SK-N-SH treated with all-trans-retinoic acid at 6 μM for 48 hours (cell line): ENCODE measurements at places on chromosomes 16 and 17.
A peak's percentile ranks its signal among the peaks of the same experiment; 100 is the strongest.

DNA sequence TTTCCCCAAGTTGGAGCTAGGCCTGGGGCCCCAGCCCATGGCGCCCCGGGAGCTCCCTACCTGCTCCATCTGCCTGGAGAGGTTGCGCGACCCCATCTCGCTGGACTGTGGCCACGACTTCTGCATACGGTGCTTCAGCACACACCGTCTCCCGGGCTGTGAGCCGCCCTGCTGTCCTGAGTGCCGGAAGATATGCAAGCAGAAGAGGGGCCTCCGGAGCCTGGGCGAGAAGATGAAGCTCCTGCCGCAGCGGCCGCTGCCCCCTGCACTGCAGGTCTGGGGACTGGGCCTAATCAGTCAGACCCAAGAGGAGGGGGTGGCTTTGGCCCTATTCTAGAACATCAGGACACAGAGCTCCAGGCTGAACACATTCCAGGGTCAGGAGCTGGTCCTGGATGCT is 1.5 kb downstream of the RNF112 start:
- ATAC-seq, result no peak

DNA sequence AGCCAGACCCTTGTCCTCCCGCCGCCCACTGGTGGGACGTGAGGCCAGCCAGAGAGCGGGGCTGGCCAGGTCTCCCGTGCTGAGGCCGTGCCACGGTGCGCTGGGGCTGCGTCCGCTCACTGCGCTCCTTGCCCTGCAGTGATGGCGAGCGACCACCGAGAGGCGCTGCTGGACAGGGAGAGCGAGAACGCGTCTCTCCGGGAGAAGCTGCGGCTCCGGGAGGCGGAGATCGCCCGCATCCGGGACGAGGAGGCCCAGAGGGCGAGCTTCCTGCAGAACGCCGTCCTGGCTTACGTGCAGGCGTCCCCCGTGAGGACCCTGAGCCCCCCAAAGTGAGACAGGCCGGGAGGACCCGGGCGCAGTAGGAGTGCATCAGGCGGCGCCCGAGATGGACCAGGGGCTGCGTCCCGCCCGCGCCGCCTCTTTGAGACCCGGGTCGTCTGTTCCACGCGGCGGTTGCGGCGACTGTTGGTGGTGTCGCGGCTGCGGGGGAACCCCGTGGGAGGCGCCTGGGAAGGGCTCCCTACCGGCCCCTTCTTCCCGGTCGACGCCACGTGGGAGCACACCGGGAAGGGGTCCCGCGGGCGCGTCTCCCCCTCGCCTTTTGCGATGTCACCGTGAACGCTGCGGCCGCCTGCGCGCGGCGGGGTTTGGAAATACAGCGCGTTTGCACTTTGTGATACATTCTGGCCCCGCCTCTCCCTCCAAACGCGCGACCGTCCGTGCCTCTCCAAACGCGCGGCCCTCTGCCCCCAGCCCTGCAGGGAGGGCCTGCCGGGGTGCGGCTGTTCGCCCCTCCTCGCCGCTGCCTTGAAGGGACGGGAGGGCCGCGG is 792 bp upstream of the RAC3 start:
- peak; percentile 91 for ATAC-seq

GRCh38 chr16:79715061-79715460 is 114.5 kb upstream of the MAF start:
- ATAC-seq, result no peak

DNA sequence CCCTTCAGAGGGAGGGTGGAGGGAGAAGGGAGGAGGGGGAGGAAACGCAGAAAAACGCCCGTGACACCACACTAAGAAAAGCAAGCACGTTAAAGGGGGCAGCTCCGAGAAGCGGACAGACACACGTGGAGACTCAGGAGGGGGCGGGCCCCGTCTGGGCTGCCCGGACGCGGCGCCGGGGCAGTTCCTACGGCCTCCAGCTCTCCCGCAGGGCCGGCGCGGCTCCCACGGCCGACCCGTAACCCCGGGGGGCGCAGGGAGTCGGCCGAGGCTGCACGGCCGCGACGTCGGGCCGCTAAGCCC is 362 bp downstream of the KLHDC4 start:
- ATAC-seq, result peak; percentile 47

- ATAC-seq, result no peak
Observed at GRCh38 chr16:11743308-11744074, 834 bp upstream of the TXNDC11 start.

DNA sequence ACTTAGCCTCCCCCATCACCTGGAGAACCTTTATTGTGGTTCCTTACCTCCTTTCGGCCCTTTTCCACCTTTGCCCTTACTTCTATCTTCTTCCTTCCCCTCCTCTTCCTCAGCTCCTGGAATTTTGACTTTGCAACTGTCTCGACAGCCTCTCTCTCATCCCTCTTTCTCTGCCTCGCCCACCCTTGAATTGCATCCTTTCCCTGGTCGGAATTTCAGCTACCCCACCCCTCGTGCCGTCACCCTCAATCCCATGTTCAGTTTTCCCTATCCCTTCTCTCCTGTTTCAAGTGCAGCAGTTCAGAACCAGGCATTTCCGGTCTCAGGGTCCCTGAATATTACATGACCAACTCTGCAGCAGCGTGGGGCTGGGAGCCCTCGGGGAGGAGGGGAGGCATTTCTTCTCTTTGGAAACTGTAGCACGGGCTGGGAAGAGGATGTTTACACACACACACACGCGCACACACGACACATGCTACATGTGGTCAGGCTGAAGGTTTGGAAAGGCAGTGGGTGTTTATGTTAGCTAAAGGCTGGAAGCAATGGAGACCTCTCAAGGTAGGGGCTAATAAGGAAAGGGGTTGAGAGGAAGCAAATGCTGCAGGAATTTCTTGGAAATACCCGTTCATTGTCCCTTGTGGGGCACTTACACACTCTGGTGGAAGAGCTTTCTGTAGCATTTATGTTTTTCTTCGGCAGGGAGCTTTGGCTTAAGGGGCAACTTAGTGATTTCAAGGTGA is 971 bp downstream of the MINK1 start:
- ATAC-seq, result peak; percentile 39

GRCh38 chr16:28935924-28936783 is 4.4 kb downstream of the CD19 start:
- ATAC-seq, result peak; percentile 84

GRCh38 chr16:84754353-84754856 is 54.6 kb downstream of the USP10 start:
- ATAC-seq, result peak; percentile 93

GRCh38 chr16:77589071-77589765 is 133.1 kb upstream of the NUDT7 start:
- ATAC-seq, result no peak

GRCh38 chr17:68319410-68320162 is 28.3 kb downstream of the ARSG start:
- ATAC-seq, result no peak

GRCh38 chr17:82094931-82095776 is 2.9 kb downstream of the FASN start:
- ATAC-seq, result no peak

DNA sequence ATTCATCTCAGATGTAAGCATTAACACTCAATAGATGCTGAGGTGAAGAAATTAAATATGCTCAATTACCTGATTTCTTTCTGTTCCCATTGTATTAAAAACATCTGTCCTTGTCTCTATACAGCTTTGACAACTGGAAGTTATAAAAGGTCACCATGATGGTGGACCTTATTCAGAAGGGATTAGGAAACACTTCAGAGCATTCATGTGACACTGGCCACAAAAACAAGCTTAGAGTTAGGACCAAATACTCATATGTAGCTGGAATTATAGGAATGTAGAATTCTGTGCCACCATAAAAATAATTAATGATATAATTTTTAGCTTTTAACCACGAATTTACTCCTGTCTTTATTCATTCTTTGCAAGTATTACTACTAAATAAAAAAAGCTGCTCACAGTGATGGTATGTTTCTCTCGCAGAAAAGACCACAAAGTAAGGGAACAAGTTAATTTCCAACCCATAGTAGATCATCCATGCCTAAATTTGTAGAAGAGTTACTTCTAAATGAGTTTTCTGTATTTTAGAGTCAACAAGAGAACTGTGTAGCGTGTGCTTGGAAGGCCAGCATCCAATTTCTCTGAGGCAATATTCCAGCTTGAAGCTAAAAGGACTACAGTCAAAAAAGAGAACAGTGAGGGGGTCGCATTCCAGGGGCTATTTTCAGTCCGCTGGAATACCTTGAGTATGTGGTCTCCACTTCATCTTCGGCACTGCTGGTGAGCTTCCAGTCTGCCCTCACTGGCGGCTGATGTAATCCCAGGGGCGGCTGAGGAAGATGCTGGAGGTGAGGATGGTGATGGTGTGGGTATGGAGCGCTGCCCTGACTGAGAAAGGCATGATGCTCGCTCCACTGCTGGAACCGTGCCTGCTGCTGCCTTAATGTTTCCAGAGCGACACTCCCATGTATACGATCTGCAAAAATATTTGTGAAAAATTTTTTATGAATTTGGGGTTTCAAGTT is 63.7 kb downstream of the CACNG1 start:
- ATAC-seq, result no peak

GRCh38 chr16:55406651-55407050 is 72.3 kb upstream of the MMP2 start:
- no peak for ATAC-seq

- ATAC-seq, result no peak; the same call in 1 of the 3 replicates
Observed at GRCh38 chr17:72782985-72783701, 309.3 kb downstream of the SLC39A11 start.

DNA sequence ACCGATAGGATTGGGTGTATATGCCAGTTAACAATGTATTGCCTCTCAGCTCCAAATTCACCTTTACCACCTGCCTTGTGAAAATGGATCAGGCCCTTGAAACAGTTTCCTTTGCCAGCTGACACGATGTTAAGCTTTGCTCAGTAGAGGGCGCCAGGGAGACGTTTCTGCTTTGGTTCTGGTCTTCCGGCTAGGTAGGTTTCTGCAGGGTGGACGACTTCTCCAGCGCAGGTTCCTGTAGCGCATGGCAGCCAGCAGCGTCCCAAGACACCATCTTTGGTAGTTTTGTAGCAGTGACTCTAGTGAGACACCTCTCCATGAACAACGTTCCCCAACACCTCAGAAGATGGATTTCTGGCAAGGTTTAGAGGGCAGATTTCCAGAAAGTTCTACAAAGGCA is 24.0 kb downstream of the SYCE1L start:
- 0 out of 3 replicates have a peak, but pooled peaks have one; percentile 27 for ATAC-seq

DNA sequence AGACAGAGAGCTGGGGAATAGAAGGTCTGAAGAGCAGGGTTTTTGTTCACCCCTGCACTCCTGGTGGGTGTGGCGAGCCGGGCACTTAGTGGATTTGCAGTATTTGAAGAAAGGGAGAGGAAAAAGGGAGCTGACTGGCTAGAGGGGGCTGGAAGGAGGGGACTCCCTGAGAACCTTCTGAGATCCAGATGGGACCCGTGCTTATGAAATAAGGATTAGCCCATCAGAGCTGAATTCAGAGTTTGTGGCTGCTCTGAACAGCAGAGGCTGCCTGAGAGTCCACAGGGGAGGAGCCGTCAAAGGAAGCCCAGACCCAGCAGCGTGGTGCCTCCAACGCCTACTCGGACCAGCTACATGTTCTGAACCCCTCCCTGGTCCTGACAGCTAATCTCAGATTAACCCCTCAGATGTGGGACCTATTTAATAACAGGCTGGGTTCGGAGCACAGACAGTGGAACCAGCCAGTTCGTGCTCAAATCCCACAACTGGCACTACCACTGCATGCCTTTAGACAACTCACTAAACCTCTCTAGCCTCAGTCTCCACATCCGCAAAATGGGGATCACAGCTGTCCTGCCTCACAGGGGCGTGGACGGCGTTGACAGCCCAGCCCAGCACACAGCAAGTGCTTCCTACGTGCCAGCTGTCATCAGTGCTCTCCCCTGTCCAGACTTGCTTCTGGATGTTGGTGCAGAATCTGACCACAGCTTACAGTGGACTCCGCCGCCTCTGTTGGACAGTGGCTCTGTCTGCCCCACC is 70.6 kb downstream of the DYNLRB2 start:
- ATAC-seq, result no peak

DNA sequence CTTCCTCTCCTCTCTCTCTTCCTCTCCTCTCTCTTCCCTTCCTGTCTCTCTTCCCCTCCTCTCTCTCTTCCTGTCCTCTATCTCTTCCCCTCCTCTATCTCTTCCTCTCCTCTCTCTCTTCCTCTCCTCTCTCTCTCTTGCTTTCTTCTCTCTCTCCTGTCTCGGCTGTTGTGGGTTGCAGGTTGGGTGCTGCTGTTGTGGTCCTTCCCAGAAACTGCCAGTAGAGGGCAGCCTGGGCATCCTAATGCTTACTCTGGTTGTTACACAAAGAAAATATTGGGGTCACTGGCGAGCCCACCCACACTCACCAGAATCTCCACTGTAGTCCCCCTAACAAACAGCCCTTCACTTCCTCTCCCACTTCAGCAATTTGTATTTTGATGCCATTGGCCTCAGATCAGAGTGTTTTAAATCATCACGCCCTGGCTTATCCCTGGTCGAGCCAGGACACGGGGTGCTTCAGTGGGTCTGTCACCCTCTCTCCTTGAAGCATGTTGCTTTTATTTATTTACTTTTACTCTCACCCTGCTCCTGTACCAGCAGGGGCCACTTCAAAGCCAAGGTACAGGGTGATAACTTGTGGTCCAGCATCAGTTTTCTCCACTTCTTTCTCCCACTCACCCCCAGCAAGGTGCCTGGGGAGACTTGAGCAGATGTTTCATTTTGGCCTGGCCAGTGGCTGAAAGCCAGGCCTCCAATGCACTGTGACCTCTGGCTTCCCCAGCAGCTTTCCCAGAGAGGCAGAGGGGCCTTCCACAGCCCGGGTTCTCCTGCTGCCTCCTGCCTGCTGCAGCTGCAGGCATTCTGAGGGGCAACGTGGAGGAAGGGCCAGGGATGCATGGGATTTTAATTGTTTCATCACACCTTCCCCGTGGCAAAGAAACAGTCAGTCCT is 4.7 kb upstream of the MMP15 start:
- ATAC-seq, result peak; percentile 51

DNA sequence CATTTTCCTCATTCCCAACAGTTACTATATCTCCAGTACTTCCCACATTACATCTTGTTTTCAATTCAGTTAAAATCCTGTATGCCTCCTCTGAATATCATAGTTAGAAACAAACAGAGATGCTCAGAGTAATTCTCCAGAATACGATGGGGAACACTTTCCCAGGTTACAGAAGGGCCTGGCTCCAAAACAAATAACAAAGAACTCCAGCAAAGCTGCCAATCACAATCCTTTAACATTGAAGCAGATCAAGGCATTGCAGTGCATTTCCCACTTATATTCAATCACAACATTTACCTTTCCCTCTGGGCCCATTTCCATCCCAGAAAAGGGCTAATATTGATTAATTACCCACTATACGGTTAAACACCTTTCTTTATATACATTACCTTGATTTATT is 29.4 kb upstream of the PMFBP1 start:
- no peak for ATAC-seq

GRCh38 chr17:82228842-82229697 is at the start of gene SLC16A3:
TSS of gene SLC16A3 (plus strand) at chr17:82229042. CDS start at chr17:82236009, 6,967 bp downstream.
- ATAC-seq, result peak; percentile 49

GRCh38 chr17:40813804-40814203 is 8.6 kb downstream of the KRT10 start:
- ATAC-seq, result no peak

DNA sequence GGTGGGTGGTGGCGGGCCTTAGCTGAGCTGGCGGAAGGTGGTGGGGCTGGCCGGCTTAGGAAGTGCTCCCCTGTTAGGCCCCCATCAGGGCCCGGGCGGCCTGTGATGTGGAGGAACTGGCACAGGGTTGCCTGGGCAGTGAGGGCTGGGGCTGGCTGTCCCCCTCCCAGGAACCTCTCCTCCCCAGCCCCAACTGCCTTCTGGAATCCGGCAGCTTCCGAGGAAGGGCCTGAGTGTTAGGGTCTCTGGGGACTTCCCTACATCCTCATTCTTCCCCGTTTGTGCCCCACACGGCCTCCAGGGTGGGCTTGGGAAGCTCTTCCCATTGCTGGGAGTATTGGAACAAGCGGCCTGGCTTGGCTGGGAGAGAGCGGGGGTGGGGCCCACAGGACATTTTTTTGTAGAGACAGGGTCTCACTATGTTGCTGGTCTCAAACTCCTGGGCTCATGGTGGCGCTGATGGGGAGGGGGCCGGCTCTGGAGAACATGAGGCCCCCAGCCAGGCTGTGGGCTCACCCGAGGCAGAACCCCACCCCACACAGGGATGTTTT is 89.9 kb upstream of the CIBAR2 start:
- no peak for ATAC-seq
